ENCODE measurements at places on chromosomes 5 and 9. TPM values are rescaled to one million over a fixed set of nuclear protein-coding genes. Genes with fewer than 3 reads are reported as not detected.
A peak's percentile ranks its signal among the peaks of the same experiment; 100 is the strongest.

DNA sequence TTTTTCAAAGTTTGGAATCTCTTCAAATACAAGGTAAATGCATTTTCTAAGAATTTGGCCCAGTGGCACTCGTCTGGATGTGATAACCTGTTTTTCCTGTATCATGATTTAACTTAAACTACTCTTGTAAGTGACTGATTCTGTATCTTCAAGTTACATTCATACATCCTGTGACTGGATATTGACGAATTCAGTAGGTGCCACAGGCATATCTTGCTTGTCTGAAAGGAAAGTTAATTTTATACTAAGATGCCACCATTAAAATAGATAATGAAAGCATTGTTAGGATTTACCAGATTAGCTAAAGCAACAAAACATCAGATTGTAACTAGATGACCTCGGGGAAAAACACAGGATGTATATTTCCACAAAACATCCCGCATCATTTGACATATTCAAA, 175.3 kb upstream of the ZNF608 start:
- no peak for DNase-seq

GRCh38 chr5:71522151-71522550, 65.0 kb upstream of the MCCC2 start:
- no peak for DNase-seq

DNA sequence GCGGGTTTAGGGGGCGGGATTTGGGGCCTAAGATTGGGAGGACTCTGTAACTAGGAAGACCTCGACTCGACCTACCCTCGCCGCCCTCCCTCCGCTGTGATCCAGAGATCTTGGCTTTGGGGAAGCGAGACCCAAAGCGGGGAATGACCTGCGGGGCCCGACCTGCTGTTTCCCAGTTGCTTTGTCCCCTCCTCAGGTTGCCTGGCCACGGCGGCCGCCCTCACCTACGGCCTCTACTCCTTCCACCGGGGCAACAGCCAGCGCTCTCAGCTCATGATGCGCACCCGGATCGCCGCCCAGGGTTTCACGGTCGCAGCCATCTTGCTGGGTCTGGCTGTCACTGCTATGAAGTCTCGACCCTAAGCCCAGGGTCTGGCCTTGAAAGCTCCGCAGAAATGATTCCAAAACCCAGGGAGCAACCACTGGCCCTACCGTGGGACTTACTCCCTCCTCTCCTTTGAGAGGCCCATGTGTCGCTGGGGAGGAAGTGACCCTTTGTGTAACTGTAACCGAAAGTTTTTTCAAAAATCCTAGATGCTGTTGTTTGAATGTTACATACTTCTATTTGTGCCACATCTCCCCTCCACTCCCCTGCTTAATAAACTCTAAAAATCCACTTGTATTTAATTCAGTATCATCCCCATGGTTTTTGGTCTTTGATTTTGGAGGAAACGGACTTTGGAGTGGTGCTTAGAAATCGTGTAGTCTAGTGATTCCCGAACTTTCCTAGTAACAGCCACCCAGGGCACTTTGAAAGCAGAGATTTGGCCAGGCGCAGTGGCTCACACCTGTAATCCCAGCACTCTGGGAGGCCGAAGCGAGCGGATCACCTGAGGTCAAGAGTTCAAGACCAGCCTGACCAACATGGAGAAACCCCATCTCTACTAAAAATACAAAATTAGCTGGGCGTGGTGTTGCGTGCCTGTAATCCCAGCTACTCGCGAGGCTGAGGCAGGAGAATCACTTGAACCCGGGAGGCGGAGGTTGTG, 878 bp downstream of the HIGD2A start:
- no peak for DNase-seq

GRCh38 chr5:171342362-171343111, 33.5 kb downstream of the TLX3 start:
- peak; percentile 10 for DNase-seq

DNA sequence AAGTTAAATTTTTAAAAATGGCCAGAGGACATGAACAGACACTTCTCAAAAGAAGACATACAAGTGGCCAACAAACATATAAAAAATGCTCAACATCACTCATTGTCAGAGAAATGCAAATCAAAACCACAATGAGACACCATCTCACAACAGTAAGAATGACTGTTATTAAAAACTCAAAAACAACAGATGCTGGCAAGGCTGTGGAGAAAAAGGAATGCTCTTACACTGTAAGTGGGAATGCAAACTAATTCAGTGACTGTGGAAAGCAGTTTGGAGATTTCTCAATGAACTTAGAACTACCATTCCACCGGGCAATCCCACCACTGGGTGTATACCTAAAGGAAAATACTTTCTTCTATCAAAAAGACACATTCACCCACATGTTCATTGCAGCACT, 168.5 kb upstream of the PIK3R1 start:
- DNase-seq = no peak

GRCh38 chr5:151295138-151295537, 8.4 kb downstream of the SLC36A3 start:
- DNase-seq = no peak

GRCh38 chr9:131410044-131410491, 16.2 kb downstream of the PRRC2B start:
- peak; percentile 25 for DNase-seq

DNA sequence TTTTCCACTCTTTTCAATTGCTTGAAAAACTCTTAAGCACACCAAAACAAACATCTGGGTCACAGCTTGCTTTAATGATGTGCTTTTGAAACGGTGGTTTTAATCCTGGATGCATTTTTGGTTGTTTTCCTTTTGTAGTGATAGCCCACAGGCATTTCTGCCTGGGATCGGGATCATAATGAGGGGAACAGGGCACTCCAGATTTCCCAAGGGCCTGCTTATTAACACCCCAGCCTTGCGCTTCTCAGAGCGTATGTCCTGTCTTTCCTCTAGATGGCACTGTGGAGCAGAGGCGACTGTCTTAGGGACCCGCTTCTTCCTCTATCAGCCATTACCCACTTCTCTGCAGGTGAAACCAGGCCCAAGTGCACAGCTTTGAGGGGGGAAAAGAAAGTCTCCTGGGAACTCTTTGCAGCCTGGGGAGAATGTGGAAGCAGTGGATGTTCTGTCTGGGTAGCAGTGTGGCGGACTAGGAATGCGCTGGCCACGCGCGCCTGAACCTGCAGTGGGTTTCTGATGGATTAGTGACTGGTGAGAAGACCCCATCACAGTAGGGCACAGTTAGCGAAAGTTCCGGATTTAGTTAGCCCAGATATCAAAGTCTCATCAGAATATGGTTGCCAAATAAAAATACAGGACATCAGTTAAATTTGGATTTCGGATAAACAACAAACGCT, 190.1 kb downstream of the GNA14 start:
- DNase-seq = peak; percentile 50

Gene SH3PXD2B
- total RNA-seq = 0.21 TPM

Gene CA9
- total RNA-seq = not detected

Gene SPATA31A3
- not detected for total RNA-seq

Gene C7
- total RNA-seq = not detected

Gene F2RL1
- 0.94 TPM for total RNA-seq

Gene ISL1
- not detected for total RNA-seq
